ENCODE measurements at places on chromosomes 5 and 9.
A peak's percentile ranks its signal among the peaks of the same experiment; 100 is the strongest.

- DNase-seq, result no peak
Measured at GRCh38 chr9:33795819-33796218, 458 bp downstream of the PRSS3 start.

- peak; percentile 43 for DNase-seq
Measured at GRCh38 chr9:135269912-135270830, 182.7 kb downstream of the OLFM1 start.

- no peak for DNase-seq
Measured at GRCh38 chr5:153372425-153373129, 117.9 kb upstream of the GRIA1 start.

DNA sequence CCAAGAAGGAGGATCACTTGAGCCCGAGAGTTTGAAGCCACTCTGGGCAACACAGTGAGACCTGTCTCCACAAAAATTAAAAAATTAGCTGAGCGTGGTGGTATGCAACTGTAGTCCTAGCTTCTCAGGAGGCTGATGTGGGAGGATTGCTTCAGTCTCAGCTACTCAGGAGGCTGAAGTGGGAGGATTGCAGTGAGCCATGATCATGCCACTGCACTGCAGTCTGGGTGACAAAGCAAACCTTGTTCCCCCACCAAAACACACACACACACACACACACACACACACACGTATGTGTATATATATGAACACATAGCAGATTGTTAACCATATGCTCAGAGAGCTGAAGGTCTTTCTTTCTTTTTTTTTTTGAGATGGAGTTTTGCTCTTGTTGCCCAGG, 157.5 kb upstream of the MAST4 start:
- DNase-seq, result no peak

DNA sequence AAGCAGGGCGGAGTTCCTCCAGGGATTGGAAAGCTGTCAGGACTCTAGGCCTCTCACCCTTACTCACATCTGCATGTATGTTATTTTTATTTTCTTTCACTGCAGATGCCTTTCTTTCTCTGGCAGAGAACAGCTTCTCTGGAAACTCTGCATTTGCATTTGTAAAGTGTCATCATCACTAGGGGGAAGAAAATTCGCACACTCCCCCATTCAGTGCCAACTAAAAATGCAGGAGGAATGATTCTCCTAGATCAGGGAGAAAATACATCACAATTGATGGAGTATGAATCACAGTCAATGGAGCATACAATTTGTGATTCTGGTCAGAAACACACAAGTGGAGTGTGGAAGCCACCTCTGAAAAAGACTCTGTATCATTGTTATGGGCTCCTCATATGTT, 351.4 kb upstream of the FTMT start:
- no peak for DNase-seq

DNA sequence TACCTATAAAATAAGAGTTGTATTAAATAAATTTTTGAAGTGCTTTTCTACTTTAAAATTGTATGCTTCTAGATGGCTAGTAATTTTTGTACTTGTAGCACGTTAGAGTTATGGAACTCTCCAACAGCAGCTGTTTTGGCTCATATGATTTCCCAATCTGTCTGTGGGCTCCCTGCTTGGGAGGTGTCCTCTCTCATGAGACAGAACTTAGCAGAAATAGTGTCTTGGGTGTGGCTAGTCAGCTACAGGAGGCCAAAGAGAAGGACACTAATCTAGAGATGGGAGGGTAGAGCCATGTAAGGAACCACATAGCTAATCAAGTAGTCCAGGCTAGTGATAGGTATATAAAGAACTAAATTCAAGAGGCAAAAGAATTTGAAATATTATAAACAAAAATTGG, 78.4 kb upstream of the DAB2 start:
- DNase-seq, result no peak

- DNase-seq, result no peak
Measured at GRCh38 chr5:72408603-72409002, 88.4 kb downstream of the PTCD2 start.

- peak; percentile 20 for DNase-seq
Measured at GRCh38 chr9:129146441-129146941, 31.6 kb downstream of the IER5L start.

- DNase-seq, result no peak
Measured at GRCh38 chr9:132499251-132499650, 83.2 kb upstream of the BARHL1 start.

DNA sequence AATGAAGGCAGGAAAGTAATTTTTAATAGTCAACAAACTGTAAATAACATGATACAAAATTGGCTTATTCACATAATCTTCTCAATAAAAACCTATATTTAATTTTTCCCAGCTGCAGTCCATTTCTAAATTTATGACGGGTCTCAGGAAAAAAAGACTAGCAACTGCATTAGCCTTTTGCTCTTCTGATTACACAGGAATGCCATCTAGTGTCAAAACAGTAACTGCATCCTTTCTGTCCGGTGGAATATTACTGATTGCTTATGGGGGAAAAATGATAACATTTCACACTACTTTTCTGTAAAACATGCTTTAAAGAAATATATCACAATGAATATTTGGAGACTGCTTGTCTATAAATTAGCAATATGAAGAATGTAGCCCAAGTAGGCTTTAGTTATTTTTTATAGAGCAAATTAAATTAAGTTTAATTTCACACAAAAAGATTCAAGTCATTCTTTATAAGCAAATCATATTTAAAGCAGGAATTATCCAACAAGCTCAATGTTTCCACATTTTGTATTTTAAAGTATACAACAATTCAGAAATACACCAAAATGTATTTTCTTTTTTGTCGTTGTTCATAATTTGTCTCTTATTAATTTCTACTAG, 534.7 kb downstream of the CDH10 start:
- DNase-seq, result no peak

GRCh38 chr5:150614661-150615060, 25.8 kb upstream of the SYNPO start:
- DNase-seq, result no peak

DNA sequence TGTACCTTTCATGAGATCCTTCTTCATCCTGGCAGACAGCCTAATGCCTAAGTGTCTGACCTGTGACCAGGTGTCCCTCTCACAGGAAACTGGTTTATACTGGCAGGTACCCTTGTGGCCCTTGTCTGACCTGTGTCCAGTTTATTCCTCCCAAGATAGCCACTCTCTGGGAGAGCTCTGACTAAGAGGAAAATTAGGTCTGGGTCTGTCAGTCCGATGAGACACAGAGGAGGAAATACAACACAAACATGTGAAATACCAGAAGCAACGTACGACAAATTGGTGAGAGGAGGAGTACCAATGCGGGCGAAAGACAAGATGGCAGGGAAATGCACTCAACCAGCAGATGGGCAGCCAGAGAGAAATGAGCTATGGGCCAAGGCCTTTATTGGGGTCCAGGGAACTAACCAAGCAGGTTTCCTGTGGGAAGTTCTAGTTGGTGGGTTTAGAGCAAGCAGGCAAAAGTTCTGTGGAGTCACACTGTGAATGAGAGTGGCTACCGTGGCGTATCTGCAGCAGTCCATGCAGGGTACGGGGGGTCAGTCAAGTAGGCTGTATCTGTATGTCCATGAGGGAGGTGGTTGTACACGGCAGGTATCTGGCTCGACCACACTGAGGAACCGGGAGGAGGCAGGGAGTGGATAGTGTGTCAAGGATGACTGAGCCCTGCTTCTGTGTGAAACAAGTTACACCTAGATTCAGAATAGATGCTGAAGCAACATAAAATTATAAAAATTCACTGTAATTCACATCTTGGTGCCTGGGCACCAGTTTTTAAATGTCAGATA, 109.0 kb downstream of the MLLT3 start:
- no peak for DNase-seq

DNA sequence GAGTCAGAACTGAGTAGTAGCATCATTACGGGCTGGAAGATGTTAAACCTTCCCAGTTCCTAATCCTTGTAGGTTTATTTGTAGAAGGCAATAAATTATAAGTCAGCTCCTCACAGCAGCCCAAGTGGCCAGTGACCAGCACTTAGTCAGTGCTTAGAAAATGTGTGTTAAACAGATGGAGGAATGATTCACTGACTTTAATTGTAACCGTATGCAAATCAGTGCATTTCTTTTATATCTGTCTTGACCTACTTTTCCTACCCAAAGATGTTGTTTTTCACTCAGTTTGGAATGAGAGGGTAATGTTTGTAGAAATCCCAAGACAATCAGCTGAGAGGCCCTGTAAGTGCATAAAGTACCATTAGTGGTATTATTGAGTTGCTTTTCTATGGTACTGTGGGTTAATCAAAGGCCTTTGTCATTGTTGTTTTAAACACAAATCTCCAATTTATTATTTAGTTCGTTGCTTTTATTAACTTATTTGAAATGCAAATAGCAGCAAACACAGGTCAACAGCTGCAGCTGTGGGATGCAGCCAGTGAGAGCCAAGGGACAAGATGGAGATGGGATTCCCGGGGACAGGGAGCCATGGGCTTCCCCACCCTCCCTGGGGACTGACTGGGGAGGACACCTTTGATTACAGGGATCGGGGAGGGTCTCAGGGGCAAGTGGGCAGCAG, 49.8 kb downstream of the MAP1B start:
- no peak for DNase-seq

DNA sequence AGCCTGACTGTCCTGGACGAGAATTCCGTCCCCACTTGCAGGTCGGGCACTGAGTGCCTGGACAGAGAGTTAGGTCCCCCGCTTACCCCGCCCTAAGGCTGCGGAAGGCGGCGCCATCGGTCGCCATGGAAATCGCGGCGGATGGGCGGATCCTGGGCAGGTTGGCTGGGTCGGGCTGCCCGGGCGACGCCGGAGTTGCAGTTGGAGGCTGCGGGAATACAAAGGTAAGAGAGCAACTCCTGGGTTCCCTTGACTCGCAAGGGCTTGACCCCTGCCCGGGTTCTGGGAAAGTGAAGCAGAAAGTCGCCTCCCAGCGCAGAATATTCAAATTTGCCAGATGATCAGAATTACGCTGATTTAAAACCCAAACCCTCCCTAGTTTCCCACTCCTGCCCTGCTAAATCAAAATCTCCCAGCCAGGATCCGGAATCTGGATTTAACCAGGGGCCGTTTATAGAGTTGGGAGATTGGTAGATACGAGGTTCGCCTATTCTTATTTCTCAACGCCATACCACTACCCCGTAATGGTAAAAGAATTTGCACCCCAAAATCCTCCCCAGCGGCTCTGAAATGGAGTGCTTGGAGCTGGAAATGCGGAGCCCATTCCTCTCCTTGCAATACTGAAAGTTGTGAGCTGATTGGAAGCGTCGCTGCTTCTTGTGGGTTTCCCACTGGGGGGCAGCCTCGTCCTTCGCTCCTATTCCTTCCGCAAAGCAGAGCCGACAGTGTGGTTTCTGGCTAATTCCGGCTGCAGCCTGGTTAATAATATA, 156.4 kb upstream of the RASEF start:
- DNase-seq, result peak; percentile 78

- no peak for DNase-seq
Measured at GRCh38 chr5:147170603-147171002, 64.2 kb upstream of the STK32A start.

GRCh38 chr5:78550891-78551290, 97.7 kb downstream of the LHFPL2 start:
- no peak for DNase-seq

DNA sequence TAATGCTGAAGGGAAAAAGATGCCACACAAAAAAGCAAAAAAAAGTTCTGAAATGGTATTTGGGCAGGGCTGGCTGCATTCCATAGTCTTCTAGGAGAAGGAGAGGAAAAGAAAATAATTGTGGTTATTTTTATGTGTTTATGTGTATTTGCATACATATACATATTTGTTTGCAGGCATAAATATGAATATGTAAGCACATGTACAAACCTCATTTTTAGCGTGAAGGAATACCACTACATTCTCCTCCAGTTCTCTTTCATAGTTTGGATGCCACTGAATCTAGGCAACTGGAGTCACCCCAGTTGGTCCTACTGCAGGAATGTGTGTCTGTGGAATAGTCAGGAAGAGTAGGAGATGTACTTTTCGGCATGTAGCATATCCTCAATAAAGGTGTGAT, 181.1 kb downstream of the YTHDC2 start:
- no peak for DNase-seq

GRCh38 chr9:90770182-90770738, 31.4 kb upstream of the SYK start:
- DNase-seq, result no peak

DNA sequence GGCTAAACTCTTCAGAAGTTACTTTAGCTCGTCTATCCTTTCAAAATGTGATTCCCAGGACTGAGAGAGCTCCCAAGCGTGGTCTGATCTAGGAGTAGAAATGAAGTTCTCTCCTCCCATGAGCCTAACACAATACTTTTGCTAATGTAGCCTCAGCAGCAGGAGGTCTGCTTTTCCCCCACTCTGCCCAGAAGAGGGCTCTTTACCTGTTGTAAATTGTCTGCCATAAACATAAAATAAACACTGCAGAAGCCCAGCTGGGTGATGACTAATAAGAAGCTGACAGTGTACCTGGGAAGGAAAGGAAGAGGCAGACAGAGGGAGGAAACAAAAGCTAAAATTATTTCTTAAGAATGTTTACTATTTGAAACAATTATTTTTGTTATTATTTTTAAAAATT, 15.4 kb downstream of the SLC36A3 start:
- DNase-seq, result no peak

- DNase-seq, result peak; percentile 9
Measured at GRCh38 chr5:108747774-108748400, at the start of gene FER. TSS of gene FER (plus strand) at chr5:108747897. CDS start at chr5:108798183, 50,286 bp downstream.

GRCh38 chr5:13325765-13326164, 618.7 kb downstream of the DNAH5 start:
- DNase-seq, result no peak

DNA sequence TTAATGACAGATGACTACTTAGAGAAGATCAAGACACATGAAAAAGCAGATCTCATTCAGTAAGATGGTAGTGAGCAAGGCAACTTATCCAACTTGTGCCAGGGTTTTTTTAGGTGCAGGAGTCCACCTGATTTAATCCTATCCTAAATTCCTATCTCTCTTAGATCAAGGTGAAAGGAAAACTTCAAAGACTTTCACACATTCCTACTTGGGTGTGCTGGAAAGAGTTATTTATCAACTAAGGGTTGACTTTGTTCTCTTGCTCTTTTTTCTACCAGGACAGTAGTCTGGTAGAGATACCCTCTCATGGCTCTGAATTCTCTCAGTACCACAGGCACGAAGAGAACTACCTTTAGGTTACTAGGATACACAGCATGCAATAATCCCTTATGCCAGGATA, 18.2 kb downstream of the TUT7 start:
- no peak for DNase-seq

DNA sequence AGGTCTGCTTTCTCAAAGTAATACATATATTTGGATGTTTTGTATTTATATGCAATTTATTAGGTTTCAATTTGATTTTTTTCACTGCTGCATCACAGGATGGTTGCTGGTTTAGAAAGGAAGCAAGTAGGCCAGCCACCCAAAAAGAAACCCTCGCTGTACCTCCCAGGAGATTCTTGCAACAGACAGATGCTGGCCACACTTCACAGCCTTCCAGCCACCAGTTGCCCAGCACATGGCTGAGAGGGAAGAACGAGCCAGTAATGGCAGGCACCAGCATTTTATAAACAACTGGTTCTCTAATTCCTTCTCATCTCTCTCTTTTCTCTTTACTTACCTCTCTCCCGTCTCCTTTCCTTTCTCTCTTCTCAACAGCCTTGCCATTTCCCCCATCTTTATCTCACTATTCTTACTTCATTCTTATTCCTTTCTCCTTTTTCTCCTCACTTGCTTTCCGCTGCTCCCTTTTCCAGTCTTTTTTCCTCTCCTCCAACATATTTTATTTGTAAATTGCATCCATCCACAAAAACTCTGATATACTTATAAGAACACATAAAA, 38.9 kb downstream of the EFNA5 start:
- no peak for DNase-seq

- no peak for DNase-seq
Measured at GRCh38 chr5:176500511-176500910, 36.7 kb downstream of the RNF44 start.

Data from head of caudate nucleus (tissue), 42 donors.